ENCODE measurements at places on chromosomes 16 and 17.

DNA sequence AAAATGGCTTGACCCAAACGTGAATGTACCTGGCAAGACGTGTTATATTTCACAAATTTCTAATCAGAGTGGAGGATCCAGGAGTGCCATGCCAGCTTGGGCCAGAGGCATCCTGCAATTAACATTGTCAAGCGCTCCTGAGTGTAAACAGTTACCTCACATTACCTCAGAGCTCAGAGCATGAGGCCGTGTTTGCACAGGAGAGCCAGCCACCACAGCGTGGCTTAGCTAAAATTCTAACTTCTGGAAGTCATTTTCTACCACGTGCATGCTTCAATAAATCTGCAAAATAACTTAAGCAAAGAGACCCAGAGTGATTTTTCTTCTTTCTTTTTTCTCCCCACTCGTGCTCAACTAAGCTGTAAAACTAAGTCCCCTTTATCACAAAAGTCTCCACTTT, 769.0 kb downstream of the KCNJ2 start:
- DNase-seq: peak; percentile 63

- DNase-seq: no peak
Measured at GRCh38 chr16:89370081-89370511, 120.3 kb downstream of the ANKRD11 start.

GRCh38 chr16:85173146-85173980, 61.1 kb upstream of the CIBAR2 start:
- DNase-seq: no peak

DNA sequence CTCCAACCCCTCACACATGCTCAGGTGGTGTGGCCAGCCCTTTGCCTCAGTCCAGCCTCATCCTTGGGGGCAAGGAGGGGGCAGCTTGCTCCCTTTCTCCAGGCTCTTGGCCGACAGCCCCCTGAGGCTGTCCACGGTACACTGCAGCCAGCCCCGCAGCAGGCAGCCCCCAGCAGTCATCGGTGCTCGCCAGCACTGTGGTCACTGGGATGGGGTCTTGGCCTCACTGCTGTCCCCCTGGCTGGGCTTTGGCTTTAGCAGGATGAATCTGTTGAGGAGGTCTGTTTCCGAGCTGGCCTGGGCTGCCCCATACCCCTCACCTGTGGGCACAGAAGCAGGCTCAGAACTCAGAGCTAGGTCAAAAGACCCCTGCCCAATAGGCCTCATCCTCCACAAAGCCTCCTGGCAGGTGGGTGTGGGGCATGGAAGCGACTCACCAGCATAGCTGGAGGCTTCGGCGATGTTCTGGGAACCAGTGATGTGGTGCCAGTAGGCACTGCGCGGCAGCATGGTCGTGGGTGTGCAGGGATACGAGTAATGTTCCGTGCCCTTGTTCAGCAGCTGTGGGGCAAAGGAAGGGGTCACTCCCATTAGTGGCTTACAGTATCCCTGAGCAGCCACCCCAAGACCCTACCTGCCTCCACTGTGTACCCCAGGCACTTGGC, 10.8 kb downstream of the POLR2C start:
- no peak for DNase-seq

- DNase-seq: no peak
Measured at GRCh38 chr17:49979748-49980479, 10.9 kb downstream of the DLX4 start.

DNA sequence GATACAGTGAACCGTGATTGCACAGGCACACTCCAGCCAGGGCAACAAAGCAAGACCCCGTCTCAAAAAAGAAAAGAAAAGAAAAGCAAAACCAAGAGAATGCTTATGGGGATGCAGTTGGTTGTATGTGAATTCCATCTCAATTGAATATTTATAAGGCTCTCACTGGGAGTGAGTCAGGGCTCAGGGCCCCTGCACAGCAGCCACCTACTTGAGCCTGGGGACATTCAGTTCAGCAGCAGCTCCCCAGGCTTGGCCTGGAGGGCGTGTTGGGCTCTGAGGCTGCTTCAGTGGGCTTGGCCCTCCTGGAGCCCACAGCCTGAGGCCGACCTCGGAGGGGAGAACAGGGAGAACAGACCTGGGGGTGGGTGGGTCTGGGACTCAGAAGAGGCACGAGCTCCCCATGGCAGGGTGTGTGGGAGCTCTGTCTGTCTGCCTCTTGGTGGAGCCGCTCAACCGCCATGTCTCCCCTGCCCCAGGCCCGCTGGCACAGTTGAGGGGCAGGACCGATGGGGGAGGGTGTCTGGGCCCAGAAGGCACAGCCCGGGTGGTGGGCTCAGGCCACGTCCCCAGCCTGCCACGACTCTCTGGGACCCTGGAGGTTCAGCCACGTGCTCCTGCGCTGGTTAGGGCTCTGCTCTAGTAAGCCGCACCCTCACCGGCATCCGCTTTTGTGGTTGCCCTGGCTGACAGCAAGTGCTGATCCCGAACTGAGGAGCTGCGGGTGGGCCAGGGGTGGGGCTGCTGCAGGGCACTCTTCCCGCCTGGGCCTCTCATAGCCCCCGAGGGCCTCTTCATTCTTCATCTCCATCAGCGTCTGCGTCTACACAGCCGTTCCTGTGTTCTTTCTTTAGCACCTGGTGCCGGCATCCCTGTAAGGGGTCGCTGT, 24.8 kb downstream of the ZFPM1 start:
- no peak for DNase-seq

DNA sequence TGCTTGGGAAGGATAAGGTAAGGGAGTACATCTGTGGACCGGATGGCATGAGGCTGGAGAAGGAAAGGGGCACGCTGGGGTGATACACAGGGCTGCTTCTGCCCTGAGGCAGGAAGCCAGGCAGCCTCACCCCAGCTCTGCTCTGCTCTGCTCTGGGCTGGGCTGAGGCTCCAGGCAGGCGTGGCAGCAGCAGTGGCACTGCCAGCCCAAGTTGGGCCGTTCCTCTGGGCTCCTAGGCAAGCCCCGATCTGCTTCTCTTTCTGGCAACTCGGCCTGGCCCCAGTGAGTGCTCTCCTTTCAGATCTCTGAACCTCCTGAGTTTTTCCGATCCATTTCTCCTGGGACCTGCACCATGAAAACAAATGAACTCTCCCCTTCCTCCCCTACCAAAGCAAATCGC, 44.9 kb downstream of the VAC14 start:
- no peak for DNase-seq

DNA sequence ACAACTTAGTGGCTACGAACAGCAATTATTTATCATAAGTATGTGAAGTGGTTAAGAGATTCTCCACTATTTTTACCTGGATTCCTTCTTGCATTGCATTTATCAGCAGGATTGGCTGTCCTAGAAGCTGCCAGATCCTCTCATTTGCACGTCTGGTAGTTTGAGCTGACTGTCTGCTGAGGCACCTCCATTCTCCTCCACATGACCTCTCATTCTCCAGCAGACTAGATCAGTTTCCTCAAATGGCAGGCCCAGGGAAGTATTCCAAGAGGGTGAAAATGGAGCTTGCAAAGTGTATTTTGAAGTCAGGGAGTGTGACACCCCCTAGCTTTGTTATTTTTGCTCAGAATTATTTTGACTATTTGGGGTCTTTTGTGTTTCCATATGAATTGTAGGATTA, 870.1 kb downstream of the CDH11 start:
- DNase-seq: no peak

DNA sequence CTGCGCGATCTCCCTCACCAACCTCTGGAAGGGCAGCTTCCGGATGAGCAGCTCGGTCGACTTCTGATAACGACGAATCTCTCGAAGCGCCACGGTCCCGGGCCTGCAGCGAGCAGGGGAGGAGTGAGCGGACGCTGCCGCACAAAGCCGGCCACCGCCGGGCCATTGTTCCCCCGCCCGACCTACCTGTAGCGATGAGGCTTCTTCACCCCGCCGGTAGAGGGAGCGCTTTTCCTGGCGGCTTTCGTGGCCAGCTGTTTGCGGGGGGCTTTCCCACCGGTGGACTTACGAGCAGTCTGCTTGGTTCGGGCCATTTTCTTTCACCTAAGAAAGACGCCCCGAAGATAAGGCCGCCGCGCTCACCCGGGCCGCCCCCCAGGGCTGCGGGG, 5.8 kb upstream of the UNK start:
- DNase-seq: no peak

DNA sequence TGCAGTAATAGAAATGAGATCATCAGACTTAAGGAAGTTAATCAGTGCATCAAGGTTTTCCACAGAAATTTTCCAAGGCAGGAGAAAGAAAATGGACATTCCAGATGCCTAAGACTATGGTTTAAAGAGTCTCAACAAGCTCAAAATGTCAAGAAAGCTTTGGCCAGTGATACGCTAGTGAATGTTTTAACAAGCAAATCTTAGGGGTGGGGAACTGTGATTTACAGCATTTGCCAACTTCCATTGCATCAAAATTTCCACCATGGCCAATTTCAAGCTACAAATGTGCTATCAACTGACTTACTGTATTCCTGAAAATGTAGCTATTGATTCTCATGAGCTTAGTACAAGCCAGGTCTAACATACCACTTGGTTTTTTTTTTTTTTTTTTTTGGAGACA, 82.4 kb upstream of the CLEC3A start:
- DNase-seq: no peak

- DNase-seq: no peak
Measured at GRCh38 chr17:395179-395578, 42.6 kb upstream of the RPH3AL start.

- no peak for DNase-seq
Measured at GRCh38 chr16:78939597-78939996, 660.9 kb downstream of the MAF start.

DNA sequence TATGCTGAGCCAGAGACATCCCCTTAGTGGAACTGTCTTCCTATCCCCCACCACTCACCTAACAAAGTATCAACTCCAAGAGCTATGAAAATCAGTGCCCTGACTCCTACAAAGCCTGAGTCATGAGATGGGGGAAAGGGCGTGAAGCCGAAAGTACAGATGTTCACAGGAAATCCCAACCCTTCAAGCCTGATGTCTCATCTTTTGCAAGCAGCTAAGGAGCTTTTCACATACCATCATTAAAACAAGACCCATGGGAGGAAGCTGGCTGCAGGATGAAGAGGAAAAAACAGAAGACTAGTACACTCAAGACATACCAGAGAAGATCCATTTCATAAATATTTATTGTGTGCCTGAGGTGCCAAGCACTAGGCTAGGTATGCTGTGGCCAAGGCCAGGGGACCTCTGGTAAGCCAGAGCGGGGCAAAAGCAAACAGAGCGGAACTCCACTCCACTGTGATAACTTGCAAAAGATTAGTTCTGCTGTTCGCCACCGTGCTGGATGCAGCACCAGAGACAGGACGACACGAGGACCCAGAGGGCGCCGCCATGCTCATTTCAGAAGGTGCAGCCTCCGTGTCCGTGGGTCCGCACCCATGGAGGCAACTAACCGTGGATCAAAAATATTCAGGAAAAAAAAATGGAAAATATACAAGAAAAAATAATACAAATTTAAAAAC, 4.5 kb upstream of the MNT start:
- no peak for DNase-seq

DNA sequence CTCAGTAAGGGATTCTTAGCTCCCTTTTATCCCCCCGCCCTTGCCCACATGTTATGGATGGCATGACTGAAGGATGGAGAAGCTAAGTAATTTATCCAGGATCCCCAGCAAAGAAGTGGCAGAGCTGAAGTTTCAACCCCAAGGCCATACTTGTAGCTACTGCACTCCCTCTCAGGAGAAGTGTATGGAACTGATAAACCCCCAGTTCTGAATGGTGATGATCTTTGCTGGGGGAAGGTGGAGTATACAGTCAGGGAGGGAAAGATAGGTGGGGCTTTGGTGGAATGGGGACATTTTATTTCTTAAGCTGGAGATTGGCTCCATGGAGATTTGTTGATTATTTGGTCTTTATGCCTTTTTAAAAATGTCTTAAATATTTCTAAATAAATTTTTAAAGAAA, 58.3 kb downstream of the TNRC6C start:
- DNase-seq: no peak
